ENCODE measurements at places on chromosomes 6 and 20. TPM values are rescaled to one million over a fixed set of nuclear protein-coding genes. Genes with fewer than 3 reads are reported as not detected.

DNA sequence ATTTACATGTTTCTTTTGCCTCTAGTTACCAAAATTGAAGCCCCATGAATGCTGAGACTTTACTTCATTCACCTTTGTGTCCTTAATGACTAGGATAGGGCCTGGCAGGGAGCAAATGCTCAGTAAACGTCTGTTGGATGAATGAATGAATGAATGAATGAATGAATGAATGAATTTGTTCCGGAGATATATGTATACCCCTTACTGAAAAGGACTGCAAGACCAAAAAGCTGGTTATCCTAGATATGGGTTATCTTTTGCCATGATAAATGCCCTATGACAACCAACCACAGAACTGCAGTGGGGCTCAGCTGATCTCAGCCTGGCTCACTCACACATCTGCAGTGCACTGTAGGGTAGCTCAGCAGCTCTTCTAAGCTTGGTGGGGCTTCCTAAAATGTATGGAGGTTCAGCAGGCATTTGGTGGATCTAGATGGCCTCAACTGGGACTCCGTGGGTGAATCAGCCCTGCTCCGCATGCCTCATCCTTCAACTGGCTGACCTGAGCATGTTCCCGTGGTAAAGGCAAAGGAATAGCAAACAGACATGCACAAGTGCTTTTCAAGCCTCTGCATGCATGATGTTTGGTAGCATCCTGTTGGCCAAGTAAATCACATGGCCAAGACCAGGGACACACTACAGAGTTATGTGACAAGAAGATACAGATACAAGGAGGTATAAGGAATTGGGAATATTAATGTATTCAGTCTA lies 378.7 kb upstream of the SOX4 start:
- no peak for DNase-seq

DNA sequence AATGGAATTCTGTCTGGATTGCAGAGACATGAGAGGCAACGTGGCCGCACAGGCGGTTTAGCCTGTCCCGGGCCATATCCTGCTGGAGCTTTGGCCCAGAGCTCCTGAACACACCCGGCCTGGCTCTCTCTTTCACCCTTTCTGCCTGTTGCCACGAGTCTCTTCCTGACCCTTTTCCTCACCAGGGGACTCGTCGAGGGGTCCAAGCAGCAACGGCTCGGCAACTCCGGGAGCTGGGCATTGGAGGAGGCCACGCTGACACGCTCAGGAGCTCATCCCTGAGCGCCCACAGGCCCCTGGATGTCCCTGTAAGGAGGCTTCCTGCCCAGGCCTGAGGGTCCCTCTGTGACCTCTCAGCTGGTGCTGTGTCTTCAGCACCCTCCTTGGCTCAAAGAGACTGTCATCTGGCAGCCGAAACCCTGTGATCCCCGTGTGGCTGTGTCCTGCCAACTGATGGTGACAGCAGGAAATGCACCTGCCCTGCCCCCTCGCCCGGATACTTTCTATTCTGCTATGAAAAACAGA lies 103.8 kb downstream of the RNASET2 start:
- no peak for DNase-seq

- no peak for DNase-seq
Observed at GRCh38 chr6:166584155-166584554, 2.3 kb downstream of the RAMACL start.

- peak; percentile 77 for DNase-seq
Observed at GRCh38 chr6:149862922-149863697, 1.0 kb downstream of the LRP11 start.

GRCh38 chr6:149933461-149933860 lies 8.4 kb upstream of the ULBP2 start:
- no peak for DNase-seq

DNA sequence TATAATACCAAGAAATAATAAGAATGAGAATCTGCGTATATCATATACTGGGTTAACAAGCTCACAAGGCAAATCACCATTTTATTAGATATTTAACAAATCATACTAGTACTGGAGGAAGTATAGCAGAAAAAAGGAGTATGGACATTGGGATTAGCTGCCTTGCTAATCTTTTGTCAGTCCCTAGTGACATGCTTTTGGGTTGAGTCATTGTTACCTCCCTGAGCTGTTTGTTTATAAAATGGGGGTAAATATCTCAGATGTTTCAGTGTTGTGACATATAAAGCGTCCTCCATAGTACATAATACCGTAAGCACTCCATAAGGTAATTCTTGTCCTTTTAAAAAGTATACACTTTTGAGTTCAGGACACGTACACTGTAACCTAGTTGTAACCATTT lies 107.0 kb downstream of the ESR1 start:
- no peak for DNase-seq

- DNase-seq, result no peak
Observed at GRCh38 chr20:44064501-44065400, 122.2 kb downstream of the JPH2 start.

- DNase-seq, result no peak
Observed at GRCh38 chr6:31070711-31071197, 41.6 kb downstream of the C6orf15 start.

- DNase-seq, result no peak
Observed at GRCh38 chr6:154567695-154568220, 57.3 kb upstream of the CNKSR3 start.

GRCh38 chr6:133805876-133806275 lies 83.0 kb upstream of the TCF21 start:
- no peak for DNase-seq

DNA sequence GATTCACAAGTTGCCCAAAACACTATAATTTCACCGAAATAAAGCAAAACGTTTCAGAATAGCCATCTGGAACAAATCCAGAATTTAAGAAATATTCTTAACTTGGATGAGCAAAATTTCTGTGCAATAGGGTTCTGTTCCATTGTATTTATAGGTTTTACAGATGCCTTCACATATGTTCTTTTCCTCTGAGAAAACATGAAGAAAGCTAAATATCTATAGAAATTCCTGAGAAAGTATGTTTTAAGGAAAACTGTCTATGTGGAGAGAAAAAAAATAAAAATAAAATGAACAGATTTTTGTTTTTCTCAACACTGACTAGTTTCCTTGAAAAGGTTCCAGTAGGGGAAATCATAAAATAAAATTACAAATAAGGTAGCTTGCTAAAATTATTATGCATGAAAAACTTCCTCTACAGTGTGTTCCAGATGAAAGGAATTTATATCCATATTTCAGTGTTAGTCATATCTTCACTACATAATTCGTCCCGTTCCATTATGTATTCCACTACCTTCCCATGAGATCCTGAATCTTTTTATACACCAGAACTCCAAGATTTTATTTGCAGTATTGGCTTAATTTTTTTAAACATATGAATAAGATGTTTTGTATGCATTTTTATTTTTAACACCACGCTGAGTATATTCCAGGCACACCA lies 42.4 kb upstream of the TMX4 start:
- no peak for DNase-seq

GRCh38 chr6:147508042-147508865 lies at the start of gene SAMD5:
Gene SAMD5 (plus strand): TSS chr6:147508690. CDS start chr6:147508929, 239 bp downstream.
- DNase-seq, result peak; percentile 77

- DNase-seq, result no peak
Observed at GRCh38 chr6:138973466-138974153, 14.4 kb downstream of the REPS1 start.

- DNase-seq, result no peak
Observed at GRCh38 chr6:24327756-24328155, 30.1 kb downstream of the DCDC2 start.

DNA sequence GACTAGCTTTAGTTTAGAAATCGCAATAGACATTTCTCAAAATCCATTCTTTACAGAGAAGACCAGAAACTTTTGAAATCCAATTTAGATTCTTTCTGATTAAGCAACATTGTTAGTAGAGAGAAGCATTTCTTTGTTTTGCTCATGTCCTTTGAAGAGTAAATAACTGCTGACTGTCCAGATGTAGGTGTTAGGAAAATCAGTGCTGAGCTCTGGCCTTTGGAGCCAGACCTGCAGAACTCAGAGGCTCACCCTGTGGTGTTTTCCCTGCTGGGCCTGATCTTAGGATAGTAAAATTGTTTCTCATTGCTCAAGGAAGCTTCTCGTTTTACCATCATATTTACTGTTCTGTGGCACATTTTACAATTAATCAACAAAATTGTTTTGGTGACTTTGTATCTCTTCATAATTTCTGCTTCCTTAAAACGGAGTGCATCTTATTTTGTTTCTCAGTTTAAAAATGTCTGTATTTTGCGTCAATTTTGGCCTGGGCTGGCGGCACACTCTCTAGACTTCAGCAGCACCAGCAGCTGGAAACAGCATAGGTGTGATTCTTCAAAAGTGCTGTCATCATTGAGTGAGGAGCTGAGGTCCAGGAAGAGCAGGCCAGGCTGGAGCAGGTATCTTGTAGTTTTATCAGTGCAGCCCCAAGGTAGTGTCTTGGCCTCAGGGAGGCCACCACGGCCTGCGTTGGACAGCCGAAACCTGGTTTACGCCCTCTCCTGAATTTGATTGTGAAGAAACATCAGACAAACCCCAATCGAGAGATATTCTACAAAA lies 8.3 kb upstream of the ZDHHC14 start:
- no peak for DNase-seq

Gene TBCC
- total RNA-seq, result 35.3 TPM

Gene ULBP1
- not detected for total RNA-seq

Gene MROH8
- 1.4 TPM for total RNA-seq

Gene PSMF1
- 118 TPM for total RNA-seq

Gene DAAM2
- total RNA-seq, result 6.1 TPM

Gene FHL5
- total RNA-seq, result 0.69 TPM

Gene RBM24
- 6.8 TPM for total RNA-seq

Gene NHSL1
- total RNA-seq, result 107 TPM

Gene HLA-G
- total RNA-seq, result 1.9 TPM

Gene SMIM29
- 6.5 TPM for total RNA-seq

All from mucosa of descending colon (tissue), 3 donors.